ENCODE measurements at places on chromosomes 11 and 22.
A peak's percentile ranks its signal among the peaks of the same experiment; 100 is the strongest.

GRCh38 chr22:31329029-31329428 is 17.1 kb downstream of the PATZ1 start:
- no peak for DNase-seq

DNA sequence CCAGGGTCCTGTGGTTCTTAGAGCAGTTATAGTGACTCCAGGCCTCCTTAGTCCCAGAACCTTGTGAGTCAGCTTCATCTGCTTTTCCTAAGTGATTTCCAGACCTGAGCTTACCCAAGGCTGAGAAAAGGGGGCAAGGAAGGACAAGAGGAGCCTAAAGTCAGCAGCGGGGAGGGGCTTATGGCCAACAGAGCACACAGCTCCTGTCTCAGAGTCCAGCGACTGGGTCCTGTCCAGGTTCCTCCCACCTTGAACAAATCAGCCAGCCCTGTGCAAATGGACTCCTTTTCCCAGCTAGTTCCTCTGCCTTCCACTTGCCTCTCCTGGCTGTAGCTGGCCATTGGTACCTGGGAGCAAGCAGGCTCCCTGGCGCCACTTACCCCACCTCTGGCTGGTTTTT is 10.9 kb downstream of the BACE1 start:
- no peak for DNase-seq

DNA sequence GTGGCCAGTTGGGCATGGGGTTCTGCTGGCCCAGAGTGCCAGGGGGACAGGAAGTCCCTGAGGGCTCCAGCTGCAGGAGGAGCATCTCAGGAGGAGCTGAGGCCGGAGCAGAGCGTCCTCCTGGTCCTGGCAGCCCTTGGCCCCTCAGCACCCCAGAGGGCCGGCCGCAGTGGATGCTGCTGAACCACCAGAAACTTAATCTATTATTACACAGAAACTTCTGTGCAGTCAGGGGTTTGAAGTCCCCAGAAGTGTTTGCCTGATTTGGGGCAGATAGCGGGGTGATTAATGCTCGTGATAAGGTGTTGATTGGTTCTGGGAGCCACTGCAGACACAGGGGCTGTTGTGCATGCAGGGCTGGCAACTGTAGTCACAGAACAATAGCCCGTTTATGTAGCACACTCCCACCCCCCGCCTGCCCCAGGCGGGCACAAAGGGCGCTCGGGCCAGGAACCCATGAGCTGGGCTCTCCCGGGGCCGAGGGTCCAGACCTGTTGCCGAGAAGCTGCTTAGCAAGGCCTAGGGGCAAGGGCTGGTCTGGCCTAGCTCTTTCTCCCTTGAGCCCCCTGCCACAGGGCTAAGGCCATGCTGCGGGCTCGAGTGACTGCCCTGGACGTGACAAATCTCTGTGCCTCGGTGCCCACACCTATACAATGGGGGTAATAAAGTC is 29.0 kb upstream of the KCNQ1OT1 start:
- DNase-seq, result no peak

GRCh38 chr11:2989006-2989405 is 3.1 kb downstream of the NAP1L4 start:
- no peak for DNase-seq

- no peak for DNase-seq
These were observed 4.1 kb downstream of the MARK2 start for GRCh38 chr11:63843041-63843440.

DNA sequence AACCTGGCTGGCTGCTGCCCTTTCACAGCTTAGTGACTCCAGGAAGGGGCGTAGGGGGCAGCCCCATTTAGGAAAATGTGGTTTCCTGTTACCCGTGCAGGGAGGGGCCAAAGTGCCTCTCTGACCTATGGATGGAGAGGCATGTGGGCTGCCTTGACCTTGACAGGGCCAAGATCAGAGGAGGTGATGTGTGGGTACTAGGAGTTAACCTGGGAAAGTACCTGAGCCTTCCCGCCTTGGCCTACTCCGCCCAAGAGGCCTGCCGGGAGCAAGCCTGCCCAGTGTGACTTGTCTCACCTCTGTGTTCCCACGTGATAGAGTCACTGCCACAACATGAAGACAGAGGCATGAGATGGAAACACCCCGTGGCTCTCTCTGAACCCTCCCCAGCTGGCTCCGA is 33.4 kb downstream of the GRAMD4 start:
- DNase-seq, result no peak

- DNase-seq, result no peak
These were observed 35.6 kb upstream of the ADSL start for GRCh38 chr22:40310768-40311120.

DNA sequence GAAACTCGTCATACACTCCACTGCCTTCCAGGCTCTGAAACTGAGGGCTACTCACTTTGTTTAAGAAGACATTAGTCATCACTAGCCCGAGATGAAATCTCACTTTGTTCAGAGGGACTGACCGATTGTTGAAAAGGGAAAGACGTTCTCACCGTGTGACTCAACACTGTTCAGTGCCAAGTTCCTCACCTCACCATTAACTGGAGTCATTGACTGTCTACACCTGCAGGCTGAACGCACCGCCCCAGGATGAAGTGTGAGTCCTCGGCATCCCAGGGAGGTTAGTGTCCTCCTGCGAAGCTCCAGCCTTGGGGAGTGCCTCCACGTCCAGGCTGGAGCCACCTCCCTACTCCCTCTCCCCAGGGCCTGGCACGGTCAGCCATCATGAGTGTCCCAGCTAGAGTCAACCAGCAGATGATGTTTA is 30.4 kb downstream of the FADD start:
- DNase-seq, result peak; percentile 85

- DNase-seq, result no peak
These were observed 101.6 kb downstream of the SWAP70 start for GRCh38 chr11:9765320-9766101.

GRCh38 chr11:70463478-70464255 is 65.3 kb downstream of the CTTN start:
- no peak for DNase-seq
